Amygdala (tissue), 56 donors: ENCODE measurements at places on chromosomes 3 and 15.

- DNase-seq: peak; percentile 52
These were observed 24.8 kb downstream of the GABRA5 start for GRCh38 chr15:26891448-26892181.

DNA sequence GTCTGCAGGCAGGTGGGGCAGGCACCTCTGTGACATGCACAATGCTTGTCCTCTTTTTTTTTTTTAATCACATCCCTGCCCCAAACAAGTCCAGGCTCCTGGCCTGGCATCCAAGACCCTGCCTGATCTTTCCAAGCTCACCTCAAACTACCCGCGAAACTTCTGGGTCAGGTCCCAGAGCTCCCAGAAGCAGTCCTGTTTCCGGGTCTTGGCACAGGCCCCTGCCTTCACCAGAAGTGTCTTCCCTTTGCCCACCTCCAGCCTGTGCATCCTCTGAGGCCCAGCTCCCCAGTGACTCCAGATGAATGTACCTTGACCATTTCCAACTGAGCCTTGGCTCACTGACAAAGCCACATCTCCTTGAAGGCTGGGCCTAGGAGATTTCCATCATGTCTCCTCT is 23.0 kb downstream of the PLA2G4E start:
- DNase-seq: no peak

DNA sequence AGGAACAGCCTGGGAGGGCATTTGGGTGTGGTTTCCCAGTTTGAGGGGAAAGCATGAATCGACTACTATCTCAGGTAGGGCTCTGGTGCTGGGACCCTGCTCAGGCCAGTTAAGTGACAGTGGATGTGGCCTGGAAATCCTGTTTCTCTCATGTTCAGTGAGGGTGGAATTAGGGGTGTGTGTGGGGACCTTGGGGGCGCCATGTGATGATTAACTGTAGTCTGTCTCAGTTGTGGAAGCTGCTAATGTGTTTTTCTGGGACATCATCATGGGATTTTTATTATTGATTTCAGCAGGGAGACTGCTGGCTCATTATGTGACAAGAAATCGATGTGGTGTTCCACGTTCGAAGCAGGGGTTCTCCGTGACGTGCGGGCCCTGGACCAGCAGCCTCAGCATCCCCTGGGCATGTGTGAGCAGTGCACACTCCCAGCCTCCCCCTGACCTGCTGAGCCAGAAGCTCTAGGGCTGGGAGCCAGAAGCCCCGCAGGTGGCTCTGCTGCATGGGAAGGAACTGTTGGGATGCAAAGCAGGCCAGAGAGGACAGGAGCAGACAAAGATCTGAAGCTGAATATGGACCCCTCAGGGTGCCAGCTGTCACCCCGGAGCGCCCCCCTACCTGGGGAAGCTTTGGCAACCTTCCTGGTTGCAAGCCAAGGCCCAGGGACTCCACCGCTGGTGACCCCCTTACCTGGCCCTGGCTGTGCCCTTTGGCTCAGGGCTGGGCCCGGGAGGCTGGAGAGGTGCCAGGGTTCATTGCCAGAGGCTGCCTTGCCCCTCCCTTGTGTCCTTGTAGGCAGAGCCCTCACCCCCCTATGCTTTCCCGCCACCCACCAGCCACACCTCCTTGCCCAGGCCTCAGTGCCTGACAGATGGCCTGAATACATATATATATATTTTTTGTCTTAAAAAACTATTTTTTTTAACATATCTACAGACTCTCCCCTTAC is 149.8 kb downstream of the APBA2 start:
- no peak for DNase-seq

GRCh38 chr3:156749244-156749643 is 74.9 kb downstream of the TIPARP start:
- DNase-seq: no peak

DNA sequence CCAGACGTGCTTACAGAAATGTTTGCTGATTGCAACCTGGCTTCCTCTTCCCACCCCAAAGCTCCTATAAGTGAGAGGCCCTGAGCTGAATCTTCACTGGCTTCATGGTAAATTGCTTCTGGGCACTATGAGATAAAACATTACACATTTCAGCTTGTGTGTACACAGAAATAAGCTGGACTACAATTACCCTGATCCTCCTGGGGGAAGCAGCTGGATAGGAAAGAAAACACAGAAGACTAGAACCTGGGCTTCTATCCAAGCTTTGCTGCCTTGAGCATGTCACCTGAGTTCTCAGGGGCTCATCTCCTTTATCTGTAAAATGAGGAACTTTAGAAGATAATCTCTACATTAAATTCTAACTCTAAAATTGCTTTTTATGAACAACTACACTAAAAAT is 40.3 kb downstream of the THBS1 start:
- DNase-seq: no peak

GRCh38 chr15:53534105-53534839 is 225.2 kb downstream of the WDR72 start:
- DNase-seq: no peak

GRCh38 chr3:25856902-25857518 is 67.1 kb downstream of the OXSM start:
- no peak for DNase-seq

- DNase-seq: no peak
These were observed 92.6 kb downstream of the TFDP2 start for GRCh38 chr3:142056656-142057330.

GRCh38 chr3:166169681-166170080 is 332.5 kb upstream of the BCHE start:
- DNase-seq: no peak

GRCh38 chr15:73965094-73965757 is 26.9 kb downstream of the STOML1 start:
- no peak for DNase-seq

- DNase-seq: no peak
These were observed 113.1 kb upstream of the C15orf61 start for GRCh38 chr15:67407786-67408185.

DNA sequence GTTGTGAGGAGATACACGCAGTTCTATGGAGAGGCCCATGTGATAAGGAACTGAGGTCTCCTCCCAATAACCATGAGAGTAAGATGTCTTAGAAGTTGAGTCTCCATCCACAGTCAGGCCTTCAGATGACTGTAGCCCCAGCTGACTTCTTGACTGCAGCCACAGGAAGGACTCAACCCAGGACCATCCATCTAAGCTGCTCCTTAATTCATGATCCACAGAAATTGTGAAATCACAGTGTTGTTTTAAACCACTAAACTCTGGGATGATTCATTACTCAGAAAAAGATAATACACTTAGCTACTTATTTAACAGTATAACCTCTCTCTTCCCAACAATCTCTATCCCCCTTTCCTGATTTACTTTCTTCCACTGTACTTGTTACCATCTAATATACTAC is 173.3 kb downstream of the ALDH1A2 start:
- DNase-seq: no peak

GRCh38 chr3:173139420-173139819 is 1.6 kb downstream of the SPATA16 start:
- no peak for DNase-seq

- peak; percentile 43 for DNase-seq
These were observed 238.7 kb downstream of the ZPLD1 start for GRCh38 chr3:102673271-102674115.

DNA sequence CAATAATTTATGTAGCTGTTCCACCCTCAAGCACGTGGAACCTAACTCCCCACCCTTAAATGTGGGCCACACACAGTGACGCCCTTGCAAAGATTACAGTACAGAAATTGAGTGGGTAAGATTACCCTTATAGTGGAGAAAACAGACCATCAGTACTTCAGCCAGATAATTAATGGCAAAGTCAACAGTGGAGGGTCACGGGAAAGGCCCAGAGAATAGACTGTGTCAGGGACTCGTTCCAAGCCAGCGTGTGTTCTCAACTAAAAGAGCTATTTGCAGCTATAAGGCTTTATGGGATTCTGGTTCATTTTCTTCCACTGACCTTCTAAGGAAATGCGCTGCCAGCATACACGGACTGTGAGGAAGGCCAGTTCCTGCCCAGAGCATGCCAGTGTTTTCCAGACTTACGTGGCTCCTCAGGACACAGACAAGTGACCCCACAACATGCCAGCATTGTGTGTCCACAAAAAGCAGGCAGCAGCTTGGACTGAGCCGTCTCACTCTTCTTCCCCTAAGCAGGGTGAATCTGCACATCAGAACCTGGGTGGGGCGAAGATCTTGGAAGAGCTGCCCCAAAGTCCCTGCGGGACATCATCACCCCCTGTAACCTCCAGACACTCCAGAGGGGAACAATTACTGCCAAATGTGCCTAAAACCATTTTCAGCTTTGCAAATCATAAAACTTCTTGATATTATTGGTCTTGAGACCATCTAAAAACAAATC is 428.5 kb downstream of the OCA2 start:
- DNase-seq: no peak

DNA sequence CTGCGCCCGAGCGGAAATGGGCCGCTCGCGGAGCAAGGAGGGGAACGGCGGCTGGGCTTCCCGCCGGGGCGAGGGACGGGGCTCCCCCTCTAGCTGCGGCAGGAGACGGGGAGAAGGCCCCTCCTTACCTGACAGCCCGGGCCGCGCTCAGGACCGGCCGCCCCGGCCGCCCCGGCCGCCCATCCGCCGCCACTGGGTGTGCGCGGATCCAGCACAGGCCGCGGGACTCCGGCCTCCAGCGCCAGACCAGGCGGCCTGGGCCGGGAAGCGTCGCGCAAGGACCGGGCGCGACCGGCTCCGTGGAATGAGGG is 296 bp downstream of the TPRA1 start:
- no peak for DNase-seq

DNA sequence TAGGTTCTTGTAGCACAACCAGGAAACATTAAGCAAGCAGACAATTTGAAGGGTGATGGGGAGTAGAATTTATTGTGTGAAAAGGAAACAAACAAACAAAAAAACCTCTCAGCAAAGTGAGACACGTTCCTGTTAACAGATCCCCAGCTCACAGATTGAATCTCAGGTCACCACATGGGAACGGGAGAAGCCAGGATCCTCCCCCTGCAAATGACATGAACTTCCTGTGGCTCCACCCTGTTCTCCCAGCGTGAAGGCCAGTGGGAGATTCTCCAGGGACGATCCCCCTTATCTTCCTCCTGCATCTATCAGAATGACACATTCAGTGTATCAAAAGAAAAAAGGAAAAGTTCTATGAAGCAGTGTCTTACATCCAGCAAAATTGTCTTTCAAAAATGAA is 1488.1 kb downstream of the OTOL1 start:
- DNase-seq: no peak

DNA sequence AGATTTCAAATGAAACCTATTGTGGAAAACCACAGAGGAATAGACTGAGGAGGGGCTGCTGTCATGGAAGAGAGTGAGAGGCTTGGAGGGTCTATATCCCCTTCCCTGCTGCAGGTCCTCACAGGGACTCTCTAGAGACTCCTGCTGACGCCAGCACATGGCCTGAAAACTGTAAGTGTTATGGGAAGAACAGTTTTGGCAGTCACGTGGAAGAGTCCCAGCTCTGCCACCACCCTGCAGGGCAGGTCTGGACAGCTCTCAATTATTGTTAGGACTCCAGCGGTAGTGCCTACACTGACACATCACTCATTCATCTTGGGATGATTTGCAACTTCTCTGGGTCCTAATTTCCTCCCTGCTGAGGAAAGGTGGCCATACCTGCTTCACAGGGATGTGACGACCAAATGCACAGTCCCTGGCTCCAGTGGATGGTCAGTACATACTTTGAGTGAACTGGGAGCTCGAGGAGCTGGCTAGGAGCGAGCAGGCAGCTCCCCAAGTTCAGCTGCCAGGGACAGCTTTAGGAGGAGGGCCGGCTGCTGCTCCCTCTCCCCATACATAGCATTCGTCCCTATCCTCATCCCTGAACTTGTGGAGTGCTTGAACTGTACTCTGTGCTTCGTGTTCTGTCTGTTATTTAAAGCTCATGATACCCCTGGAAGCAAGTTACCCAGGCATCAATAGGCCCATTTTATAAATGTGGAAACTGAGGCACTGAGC is 49.2 kb downstream of the CTXND1 start:
- no peak for DNase-seq

GRCh38 chr15:58010983-58011382 is 54.5 kb downstream of the ALDH1A2 start:
- no peak for DNase-seq

- no peak for DNase-seq
These were observed 6.2 kb upstream of the ZNF774 start for GRCh38 chr15:90345857-90346256.

DNA sequence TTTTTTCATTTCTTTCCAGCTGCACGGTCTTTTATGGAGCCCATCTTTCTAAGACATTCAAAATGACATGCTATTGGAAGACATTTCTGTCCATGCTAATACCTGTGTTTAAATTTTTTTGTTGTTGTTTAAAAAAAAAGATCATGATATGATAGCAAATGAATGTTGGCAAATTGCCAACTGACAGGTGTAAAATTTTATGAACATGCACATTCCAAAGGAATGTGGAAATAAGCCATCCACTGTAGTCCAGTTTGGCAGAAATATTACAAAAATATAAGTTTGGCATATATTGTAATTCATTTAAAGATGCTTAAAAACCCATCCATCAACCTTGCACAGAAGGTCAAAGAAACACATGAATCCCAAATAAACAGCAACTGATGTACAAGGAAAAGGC is 75.6 kb upstream of the WNT5A start:
- DNase-seq: no peak

DNA sequence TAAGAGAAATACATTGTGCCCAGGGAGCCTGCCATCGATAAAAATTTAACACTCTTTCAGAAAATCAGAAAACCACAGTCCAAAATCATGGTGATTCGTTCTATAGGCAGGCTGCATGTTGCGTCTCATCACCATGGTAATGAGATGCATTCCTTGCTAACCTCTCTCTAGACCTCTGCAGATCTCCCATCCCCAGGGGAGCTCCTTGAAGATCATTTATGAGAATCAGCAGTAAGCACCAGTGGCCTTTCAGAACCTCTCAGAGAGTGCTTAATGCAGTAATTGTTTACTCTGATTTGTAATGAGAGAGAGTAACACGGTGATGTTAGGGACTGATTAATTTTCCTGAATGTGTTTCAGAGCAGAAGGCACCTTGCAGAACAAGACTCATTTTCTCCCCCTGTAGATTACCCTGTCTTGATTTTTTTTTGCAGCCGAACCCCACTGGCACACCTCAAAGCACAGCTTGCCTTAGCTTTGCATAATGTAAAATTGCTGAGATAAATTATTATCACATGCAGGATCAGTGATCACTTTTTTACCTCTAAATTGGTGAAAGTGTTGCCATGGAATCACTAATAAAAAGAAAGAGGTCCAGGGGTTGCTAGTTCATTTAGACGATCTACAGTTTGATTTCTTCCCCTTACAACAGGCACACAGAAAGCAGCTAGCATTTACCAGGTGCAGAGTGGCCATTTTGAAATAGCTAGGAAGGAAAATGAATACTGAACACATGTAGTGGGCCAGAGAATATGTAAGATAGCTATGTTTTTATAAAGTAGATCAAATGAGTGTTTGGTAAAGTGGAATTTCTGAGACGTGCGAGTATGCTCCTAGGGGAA is 98.9 kb upstream of the CHL1 start:
- no peak for DNase-seq

- no peak for DNase-seq
These were observed 8.7 kb downstream of the MME start for GRCh38 chr3:155088706-155089345.
